ENCODE measurements at places on chromosomes 6 and 20. TPM values are rescaled to one million over a fixed set of nuclear protein-coding genes. Genes with fewer than 3 reads are reported as not detected.
A peak's percentile ranks its signal among the peaks of the same experiment; 100 is the strongest.

- DNase-seq = peak; percentile 88
Observed at GRCh38 chr6:20377623-20378265, 23.9 kb upstream of the E2F3 start.

DNA sequence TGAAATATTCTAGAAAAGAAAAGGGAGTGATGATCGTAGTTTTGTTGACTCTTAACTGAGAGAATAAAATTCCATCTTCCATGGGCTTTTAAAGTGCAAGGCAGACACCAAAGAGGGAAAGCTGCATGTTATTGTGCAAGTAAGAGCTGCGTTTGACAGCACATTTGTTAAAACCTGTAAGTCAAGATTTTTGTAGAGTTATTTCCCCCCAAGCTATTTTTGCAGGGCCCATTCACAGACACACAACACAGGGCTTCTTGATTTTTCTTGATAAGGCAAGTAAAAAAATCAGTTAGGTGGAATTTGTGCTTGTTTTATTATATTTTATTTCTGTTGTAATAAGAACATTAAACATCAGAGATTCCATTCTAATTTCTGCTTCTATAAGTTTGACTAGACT lies 13.8 kb downstream of the CFAP206 start:
- no peak for DNase-seq

Gene ZNF165
- 0.30 TPM for total RNA-seq

Gene KIAA0408
- not detected for total RNA-seq

Gene GPLD1
- total RNA-seq = not detected

All from endothelial cell of umbilical vein (primary cell).